Smooth muscle cell of trachea (primary cell): ENCODE measurements at places on chromosomes 13 and 19. TPM values are rescaled to one million over a fixed set of nuclear protein-coding genes. Genes with fewer than 3 reads are reported as not detected.

Gene RNF113B
- total RNA-seq: not detected in 2 replicates

Gene TSSK6
- total RNA-seq: 2.3 and 4.5 TPM in 2 replicates

Gene CD22
- not detected in 2 replicates for total RNA-seq

Gene LDLR
- 191 and 366 TPM in 2 replicates for total RNA-seq

Gene MICOS13
- total RNA-seq: 28.1 and 29.5 TPM in 2 replicates

Gene KASH5
- 0.17 TPM in 1 of 2 replicates, not detected in the other for total RNA-seq
